ENCODE measurements at places on chromosomes 1 and 21.

- no peak for DNase-seq
These were observed 107.7 kb upstream of the COL6A1 start for GRCh38 chr21:45873866-45874265.

DNA sequence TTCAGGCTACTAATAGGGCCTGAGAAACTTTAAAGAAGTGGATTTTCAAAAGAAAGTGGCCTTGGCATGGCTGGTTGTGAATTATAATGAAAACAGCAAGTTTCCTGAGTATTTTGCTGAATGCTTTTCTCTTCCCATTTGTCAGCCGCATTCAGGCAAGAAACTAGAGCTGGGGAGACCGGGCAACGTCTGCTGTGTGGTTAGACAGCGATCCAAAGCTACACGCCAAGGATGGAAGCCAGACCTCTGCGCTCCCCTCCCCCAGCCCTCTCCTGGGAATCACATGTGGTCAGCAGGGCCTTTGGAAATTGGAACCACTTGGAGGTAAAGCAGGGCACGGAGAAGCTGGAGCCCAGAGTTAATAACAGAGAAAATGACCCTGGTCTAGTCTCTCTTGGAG is 114.1 kb upstream of the CD34 start:
- DNase-seq = peak; percentile 62

- peak; percentile 16 for DNase-seq
These were observed 626 bp downstream of the CXADR start for GRCh38 chr21:17513214-17514123.

DNA sequence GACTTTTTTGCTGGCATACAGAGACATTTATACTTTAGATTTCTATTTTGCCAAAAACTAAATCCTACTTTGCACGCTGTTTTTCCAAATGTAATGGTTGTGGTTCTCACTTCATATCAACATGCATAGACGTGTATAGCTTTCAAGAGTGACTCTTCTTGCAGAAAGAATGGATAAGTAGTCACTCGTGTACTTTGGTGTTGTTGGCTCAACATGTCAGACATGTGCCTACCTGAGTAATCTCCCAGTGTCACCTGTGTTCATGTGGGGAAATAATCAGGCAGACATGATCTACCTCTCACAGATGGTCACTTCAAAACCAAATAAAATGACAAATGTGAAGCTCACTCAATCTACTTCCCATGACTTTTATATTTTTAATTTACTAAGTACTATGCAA is 73.1 kb downstream of the GPR88 start:
- DNase-seq = no peak

- no peak for DNase-seq
These were observed 93.6 kb downstream of the CRYAA start for GRCh38 chr21:43262427-43262826.

DNA sequence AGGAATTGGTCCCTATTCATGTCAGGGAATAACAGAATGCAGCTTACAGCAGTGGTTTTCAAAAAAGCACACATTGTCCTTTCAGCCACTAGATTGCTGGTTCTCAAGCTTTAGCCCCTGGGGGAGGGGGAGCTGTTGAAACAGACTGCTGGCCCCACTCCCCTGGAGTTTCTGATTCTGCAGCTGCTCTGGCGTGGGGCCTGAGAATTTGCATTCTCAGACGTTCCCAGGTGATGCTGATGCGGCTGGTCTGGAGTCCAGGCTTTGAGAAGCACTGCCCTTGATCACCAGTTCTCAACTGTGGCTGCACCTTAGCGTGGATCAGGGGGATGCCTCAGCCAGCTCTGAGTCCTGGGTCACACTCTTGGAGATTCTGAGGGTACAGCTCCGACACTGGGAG is 62.7 kb upstream of the LAPTM5 start:
- no peak for DNase-seq

- no peak for DNase-seq
These were observed 46.6 kb upstream of the GPR37L1 start for GRCh38 chr1:202076050-202076511.

GRCh38 chr21:45421071-45421845 is 16.3 kb downstream of the COL18A1 start:
- no peak for DNase-seq
